ENCODE measurements at places on chromosomes 3 and 15.

GRCh38 chr3:45966371-45966791, 23.1 kb downstream of the CXCR6 start:
- DNase-seq = no peak

GRCh38 chr15:53522991-53523390, 236.5 kb downstream of the WDR72 start:
- DNase-seq = no peak

GRCh38 chr3:175186511-175186910, 327.4 kb downstream of the NAALADL2 start:
- DNase-seq = no peak

GRCh38 chr15:53962646-53963561, 15.3 kb upstream of the UNC13C start:
- peak; percentile 1 for DNase-seq

GRCh38 chr3:37997342-37997741, 6.8 kb downstream of the VILL start:
- no peak for DNase-seq

DNA sequence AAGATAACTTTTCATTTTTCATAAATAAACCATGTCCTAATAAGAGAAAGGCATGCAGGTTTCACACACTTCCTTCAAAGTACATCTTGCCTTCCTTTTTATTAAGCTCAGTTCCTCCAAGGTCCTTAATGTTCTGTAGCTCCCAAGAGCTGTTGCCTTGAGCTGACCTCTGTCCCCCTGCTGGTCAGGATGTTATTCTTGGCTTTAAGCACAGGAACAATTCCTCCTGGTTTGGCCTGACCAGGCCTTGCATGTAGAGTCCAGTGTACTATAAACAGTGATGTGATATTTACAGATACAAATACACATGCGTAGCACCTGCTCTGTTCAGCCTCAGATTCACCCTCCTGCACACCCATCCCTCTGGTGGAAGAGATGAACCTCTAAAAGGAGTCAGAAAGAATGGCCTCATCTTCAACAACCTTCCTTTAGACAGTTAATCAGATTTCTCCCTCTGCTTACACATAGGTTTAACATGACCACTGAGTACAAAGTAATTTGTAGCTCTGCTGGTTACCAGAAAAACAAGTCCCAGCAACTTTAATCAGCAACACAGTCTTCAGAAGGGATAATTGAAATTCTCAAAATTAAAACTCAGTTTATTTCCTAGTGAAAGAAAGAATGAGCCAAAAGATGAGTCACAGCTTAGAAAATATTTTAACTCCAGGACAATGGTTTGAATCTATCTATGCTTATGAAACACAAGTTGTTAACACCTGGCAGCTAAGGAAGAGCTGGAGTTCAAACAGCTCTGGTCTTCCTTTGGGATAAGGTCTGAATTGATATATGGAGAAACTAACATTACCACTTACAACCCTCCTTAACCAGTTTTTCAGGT, 46.5 kb downstream of the PTPN9 start:
- DNase-seq = no peak

DNA sequence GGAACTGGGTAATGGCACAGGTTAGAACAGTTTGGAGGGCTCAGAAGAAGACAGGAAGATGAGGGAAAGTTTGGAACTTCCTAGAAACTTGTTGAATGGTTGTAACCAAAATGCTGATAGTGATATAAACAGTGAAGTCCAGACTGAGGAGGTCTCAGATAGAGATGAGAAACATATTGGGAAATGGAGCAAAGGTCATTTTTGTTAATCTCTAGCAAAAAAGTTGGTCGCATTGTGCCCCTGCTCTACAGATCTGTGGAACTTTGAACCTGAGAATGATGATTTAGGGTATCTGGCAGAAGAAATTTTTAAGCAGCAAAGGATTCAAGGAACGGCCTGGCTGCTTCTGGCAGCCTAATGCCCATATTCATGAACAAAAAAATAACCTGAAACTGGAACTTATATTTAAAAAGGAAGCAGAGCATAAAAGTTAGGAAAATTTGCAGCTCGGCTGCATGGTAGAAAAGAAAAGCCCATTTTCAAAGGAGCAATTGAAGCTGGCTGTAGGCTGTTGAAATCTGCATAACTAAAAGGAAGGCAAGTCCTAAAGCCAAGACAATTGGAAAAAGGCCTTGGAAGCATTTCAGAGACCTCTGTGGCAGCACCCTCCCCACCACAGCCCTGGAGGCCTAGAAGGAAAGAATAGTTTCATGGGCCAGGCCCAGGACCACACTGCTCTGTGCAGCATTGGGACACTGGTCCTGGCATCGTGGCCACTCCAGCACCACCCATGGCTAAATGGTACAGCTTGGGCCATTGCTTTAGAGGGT, 182.6 kb upstream of the CD96 start:
- DNase-seq = no peak

Measured in NK-92 treated with Interleukin-12 subunit alpha and Interleukin-12 subunit beta, amount 100 ng/mL, for 24 hours (cell line).